ENCODE measurements at places on chromosomes 3 and 15.

GRCh38 chr3:110903771-110904519 is 167.7 kb upstream of the NECTIN3 start:
- DNase-seq: no peak

GRCh38 chr3:49656541-49657112 is 17.5 kb upstream of the APEH start:
- DNase-seq: no peak

- DNase-seq: no peak
Observed at GRCh38 chr3:194785315-194785714, 99.6 kb downstream of the FAM43A start.

DNA sequence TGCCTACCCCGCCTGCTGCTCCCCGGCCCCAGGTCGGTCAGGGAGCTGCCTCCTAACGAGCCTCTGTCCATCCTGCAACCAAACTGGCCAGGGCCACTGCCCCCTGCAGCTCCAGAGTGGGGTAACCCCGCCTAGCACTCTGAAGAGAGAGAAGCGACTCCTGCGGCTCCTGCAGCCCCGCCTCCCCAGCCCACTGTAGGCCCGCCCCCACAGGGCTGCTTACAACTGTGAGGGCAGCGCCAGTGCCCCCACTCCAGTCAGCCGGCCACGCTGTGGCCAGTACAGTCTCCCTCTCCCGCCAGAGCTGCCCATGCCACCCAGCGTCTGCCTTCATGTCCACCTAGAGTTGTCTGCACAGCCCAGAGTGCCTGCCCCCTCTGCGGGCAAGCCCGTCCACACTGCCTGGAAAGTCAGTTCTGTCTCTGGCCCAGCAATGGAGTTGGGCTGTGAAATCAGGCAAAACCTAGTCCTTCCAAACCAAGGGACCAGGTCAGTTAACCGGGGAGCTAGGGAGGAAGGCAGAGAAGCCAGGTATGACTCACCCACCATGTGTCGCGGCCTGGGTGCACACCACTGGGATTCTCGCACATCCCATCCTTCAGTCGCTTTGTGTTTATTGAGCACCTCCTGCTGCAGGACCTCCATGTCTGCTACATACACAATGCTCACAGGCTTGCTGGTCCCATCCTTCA is 2.4 kb downstream of the UCN2 start:
- no peak for DNase-seq

- DNase-seq: no peak
Observed at GRCh38 chr15:73921254-73921925, 4.9 kb upstream of the LOXL1 start.

- no peak for DNase-seq
Observed at GRCh38 chr3:126896067-126896441, 86.9 kb upstream of the PLXNA1 start.

DNA sequence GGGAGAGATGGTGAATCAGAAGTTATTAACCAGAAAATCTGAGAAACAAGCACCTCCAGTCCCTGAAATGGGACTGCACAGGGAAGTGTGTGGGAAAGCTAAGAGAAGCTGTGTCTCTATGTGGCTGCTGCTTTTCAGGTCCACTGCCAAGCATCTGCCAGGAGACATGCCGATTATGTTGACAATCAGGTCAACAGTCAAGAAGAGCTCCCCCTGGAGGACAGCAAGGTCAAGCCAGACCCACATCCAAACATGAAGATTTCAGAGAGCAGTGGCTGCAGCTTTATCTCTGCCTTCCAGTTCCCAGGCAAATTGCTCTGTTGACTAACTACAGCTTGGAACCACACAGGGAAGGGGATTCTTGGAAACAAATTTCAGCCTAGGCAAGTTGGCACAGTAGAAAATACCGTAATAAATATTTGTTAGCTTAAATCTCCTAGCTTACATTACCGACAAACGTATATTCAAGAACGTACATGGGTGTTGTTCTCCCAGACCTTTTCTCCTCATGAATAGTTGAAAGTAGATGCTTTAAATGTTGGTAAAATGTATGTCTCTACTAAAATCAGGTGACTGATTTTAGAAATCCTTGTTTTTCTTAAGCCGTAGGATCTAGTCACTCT is 394.5 kb upstream of the RARB start:
- peak; percentile 29 for DNase-seq

DNA sequence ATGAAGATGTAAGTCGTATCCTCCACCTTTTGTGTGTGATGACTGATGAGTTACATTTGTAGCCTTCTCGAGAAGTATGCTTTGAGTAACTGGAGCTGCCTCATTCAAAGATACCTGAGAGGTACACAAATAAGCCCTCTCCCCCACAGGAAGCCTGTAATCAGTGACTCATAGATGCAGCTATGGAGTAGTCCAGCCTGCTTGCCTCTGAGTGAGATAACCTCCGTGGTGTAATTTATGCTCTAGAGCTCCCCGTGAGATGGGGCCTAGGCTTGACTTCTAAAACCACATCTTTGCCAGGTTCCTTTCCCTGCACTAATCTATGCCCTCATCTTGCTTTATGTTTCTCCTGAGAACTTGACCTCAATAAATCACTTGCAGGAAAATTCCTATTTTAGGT is 291.7 kb downstream of the SUCLG2 start:
- no peak for DNase-seq

DNA sequence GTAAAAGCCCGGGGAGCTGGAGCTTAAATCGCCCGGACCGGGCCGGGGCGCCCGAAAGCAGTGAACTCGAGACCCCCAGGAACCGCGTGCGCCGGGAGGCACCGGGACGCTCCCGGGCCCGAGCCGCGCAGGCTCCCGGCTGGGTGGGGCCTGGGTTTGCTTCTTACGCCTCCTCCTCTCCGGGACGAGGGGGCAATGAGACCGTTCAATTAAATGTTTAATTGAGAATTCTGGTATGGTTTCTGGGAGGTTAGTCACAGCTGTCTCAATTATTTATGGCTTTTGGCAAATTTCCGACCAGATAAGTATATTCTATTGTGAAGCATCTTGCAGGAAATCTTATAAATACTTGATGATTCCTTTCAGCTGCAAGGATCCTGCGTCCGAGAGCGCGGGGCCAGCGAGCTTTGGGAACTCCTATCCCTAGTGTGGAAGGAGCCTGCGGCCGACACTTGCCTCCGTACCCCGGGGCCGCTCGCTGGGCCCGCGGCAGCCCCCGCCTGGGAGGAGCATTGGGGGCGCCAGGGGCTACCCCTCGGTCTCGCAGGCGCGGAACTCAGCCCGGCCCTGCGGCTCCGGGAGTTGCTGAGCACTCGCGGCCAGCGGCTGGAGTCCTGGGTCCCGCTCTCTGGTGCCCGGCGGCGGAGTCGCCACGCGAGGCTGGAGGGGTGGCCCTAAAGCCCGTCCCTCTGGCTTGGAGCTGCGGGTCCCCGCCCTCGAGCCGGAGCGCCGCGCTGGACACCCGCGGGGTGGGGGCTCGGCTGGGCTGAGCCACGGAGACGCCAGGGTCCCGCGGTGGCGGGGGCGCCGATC is 10.3 kb downstream of the ISL2 start:
- DNase-seq: no peak

- DNase-seq: no peak
Observed at GRCh38 chr3:81782585-81782984, 21.1 kb upstream of the GBE1 start.

DNA sequence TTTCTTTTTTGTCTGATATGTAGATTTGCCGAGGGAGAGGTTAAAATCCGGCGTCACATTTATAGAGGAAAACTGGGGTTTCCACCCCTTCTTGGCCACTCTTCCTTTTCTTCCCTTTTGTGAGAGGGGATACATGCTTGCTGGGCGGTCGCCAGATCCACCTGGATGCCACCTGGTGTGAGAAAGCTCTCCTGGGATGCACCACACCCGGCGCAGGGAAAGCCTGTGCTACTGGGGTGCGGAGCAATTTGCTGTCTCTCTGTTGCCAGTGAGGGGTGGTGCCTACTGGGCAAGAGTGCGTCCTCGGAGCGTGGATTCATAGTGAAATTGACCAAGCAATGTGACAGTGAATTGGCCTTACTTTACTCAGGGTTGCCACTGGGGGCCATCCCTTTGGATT is 2.5 kb upstream of the RGMA start:
- no peak for DNase-seq

GRCh38 chr15:61910839-61911369 is 149.3 kb downstream of the VPS13C start:
- DNase-seq: no peak

DNA sequence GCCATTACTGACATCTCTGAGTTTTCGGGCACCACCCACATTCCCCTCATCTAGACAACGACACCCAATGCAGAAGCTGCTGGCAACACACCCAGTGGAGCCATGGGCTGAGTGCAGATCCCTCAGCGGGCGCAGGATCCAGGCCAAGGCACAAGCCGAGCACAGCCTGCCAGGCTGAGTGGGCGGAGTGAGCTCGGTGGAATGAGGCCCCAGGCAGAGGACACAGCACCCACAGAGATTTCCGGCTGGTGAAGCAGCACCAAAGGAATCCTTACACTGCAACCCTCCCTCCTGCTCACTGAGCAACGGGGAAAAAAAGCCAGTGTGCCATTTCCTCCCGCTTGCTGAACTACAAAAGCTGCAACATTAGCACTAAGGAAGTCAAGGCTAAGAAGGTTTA is 34.3 kb downstream of the ZMAT3 start:
- DNase-seq: no peak

DNA sequence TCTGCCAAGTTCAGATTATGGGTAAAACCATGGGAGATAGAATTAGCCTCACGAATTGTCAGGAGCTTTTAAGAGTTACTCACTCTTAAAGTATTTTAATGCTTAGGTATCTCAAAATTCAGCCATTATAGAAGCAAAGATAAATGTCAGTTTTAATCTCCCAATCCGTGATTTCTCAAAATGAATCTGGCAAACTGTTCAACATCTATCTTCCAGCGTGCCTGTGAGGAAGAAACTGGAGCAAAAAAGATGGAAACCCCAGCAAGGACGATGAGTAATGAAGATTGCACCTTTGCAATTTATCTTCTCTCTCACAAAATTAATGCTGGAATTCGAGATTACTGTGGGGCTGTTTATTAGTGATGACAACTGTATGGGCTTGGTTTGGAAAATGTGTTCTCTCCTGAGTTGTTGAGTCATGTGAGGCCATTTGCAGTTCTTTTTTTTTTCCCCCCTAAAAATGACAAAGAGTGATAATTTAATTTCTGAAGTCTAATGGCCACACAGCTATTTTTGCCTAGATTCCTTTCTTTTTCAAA is 70.5 kb downstream of the PYDC2 start:
- DNase-seq: no peak

DNA sequence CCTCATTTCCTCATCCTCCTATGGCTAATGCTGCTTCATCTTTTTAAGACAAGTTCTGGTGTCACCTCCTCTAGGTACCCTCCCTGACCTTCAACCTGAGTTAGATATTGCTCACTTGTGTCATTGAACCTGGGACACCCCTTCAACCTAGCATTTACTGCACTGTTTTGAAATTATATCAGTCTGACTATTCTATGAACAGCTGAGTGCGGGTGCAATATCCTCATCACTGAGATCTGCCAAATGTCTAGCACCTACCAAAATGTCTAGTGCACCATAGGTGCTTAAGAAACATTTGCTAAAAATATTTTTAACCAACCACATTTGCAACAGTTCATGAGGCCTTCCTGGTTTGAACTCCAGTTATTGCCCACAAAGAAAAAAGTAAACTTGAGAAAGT is 34.5 kb downstream of the RETNLB start:
- no peak for DNase-seq

DNA sequence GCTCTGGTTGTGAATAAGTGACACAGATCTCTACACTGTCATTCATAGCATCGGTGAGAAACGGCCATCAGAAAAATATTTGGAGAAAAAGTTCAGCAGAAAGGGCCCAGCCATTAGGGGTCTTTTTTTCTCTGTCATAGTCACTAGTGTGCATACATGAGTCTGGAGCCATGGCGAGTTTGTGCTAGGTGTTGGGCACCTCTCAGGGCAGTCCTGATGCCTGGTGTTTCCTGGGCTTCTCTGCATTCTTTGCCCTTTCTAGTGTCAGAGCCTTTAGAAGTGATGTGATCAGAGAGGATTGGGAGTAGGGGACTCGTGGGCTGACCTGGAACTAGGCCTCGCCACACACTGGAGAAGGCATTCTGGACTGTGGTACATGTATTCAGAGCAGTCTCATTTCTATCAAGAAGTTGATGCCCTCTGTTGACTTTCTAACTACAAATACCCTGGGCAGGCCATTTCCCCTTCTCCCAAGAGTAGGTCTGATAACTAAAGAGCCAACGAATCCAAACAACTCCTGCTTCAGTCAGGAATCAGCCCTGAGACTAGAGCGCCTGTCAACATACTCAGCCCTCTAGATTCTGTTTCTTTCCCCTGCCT is 1.6 kb downstream of the KY start:
- DNase-seq: no peak

- no peak for DNase-seq
Observed at GRCh38 chr3:148903022-148903442, 37.9 kb downstream of the CPA3 start.

DNA sequence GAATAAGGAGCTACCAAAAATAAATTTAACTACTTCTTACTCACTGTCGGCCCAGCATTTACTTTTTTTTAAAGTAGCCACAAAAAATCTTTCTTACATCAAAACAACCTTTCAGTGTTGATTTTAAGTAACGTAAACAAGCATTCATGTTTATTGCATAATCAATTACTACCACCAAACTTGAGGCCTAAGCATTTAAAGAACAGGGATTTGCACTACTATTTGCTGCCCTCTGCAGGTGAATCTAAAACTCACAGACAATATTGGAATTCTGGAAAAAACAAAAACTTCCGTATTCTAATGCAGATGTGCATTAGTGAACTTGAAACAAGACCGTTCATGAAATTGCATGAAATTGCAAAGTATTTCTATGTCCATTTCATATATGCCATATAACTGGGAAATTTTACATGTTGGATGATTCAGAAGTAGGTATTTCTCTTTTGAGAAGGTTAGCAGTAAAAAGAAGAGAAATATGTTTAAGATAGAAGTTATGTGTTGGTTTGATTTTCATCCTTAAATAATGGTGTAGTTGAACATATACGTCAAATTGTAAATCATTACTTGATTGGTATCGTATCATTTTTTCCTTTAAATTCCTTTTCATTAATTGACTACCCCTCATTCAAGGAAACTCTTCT is 55.6 kb downstream of the CGGBP1 start:
- DNase-seq: no peak

- DNase-seq: no peak
Observed at GRCh38 chr3:18423401-18424212, 1.5 kb downstream of the SATB1 start.
